Thymus (tissue), 14 donors: ENCODE measurements at places on chromosomes 2 and 18. TPM values are rescaled to one million over a fixed set of nuclear protein-coding genes. Genes with fewer than 3 reads are reported as not detected.

GRCh38 chr2:238728330-238729260 lies 119.3 kb upstream of the TWIST2 start:
- DNase-seq: no peak

- DNase-seq: no peak
These were observed 19.4 kb downstream of the TMEM18 start for GRCh38 chr2:657766-658165.

The LIMS3 gene
- 0.94 TPM for total RNA-seq

The CAPN14 gene
- 0.52 TPM for total RNA-seq

DNA sequence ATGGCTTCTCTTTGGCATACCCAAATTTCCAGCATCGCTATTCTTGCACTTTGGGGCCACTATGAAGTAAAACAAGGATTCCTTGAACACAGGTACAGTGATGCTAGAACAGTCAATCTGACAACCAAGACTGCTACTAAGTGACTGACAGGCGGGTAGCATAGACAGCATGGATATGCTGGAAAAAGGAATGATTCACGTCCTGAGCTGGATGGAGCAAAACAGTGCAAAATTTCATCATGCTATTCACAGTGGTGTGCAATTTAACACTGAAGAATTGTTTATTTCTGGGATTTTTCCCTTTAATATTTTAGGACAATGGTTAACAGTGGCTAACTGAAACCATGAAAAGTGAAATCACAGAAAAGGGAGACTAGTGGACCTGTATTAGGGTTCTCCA lies 1511.2 kb upstream of the ZEB2 start:
- DNase-seq: no peak

DNA sequence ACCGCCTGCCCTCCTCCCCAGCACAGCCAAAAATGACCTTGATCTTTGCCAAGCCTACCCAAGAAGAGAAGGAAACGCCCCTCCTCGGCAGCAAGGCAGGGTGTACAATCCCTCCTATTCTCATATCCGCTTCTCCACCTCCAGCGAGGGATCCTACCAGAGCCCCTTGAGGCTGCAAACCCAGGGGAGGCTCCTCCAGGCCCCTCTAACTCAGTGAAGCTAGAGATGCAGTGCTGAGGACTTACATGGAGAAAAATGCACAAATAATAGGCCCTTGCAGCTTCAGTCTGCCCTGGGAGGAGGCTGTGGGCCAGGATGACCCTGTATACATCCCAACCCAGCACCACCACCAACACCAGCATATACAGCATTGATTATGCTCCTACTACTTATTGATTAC lies 46.9 kb upstream of the POMC start:
- no peak for DNase-seq

The TP53I3 gene
- total RNA-seq: 30.0 TPM

GRCh38 chr2:20486571-20486970 lies 39.7 kb downstream of the RHOB start:
- DNase-seq: no peak

GRCh38 chr2:189267925-189268579 lies 88.5 kb upstream of the COL5A2 start:
- DNase-seq: no peak

The ARL5A gene
- total RNA-seq: 44.1 TPM

DNA sequence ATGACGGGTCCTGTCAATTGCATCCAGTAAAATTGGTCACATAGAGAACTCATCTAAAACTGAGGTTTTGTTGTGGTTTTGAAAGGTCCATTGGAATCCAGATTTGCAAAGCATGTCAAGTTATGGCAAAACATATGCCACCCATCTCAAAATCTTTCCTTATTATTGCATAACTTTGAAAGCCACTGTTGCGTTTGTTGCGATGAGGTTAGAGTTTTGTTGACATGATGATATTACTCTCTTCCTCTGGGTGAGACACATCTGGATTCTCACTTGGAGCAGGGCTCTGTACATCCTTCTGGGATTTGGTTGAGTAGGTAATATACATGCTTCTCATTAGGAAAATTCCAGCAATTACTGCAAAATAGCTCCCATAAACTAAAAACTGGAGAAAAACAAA lies 20.6 kb downstream of the SCYGR5 start:
- DNase-seq: no peak

DNA sequence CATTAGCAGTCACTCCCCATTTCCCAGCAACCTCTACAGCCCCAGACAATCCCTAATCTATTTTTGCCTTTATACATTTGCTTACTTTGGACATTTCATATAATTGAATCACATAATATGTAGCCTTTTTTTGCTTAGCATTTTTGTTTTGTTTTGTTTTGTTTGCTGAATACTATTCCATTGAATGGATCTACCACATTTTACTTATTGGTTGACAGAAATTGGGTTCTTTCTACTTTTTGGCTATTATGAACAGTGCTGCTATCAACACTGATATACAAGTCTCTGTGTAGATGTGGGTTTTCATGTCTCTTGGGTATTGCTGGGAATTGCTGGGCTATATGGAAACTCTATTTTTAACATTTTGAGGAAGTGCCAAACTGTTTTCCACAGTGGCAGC lies 7.6 kb downstream of the PTPN18 start:
- DNase-seq: no peak

The CFAP53 gene
- 0.47 TPM for total RNA-seq

GRCh38 chr2:151334082-151334815 lies 23.1 kb upstream of the TNFAIP6 start:
- DNase-seq: no peak

GRCh38 chr2:157176602-157177001 lies 80.9 kb upstream of the GALNT5 start:
- no peak for DNase-seq

The SRD5A2 gene
- 0.28 TPM for total RNA-seq

DNA sequence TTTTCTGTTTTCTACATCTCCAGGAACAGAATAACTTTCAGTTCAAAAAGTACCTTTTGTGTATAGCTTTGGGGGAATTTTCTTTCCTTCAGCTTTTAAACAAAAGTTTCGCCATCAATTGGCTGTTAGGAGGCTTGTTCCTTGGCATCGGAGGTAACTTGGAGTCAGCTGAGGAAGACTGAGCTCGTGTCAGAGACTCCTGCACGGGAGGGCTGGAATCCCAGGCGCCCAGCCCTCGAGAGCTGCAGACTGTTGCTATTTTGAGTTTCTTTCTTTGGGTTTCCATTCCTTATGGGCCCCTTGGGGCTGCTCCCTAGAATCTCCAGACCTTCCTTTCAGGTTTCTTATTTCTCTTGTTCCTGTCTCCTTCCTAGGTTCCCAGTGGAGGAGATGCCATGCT lies 8.1 kb downstream of the EMILIN2 start:
- no peak for DNase-seq
